ENCODE measurements at places on chromosomes 16 and 17.

DNA sequence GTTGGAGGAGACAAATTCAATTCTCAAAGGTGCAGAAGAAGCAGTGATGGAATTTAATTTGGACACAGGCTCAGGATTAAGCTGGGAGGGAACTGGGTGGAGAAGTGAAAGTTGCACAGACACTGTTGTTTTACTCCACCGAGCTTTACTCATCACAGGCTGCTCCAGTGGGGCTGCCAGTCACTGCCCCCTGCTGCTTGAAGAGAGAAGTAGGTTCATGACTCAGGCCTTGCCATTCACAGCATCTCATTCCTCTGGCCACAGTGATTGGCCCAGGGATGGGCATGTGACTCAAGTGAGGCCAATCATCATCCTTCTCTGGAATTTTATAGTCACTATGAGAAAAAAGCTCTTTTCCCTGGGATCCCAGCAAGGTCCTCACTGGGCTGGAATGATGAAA is 11.8 kb downstream of the GNAO1 start:
- DNase-seq: peak; percentile 32

- no peak for DNase-seq
Observed at GRCh38 chr17:74408815-74409214, 23.1 kb upstream of the GPRC5C start.

DNA sequence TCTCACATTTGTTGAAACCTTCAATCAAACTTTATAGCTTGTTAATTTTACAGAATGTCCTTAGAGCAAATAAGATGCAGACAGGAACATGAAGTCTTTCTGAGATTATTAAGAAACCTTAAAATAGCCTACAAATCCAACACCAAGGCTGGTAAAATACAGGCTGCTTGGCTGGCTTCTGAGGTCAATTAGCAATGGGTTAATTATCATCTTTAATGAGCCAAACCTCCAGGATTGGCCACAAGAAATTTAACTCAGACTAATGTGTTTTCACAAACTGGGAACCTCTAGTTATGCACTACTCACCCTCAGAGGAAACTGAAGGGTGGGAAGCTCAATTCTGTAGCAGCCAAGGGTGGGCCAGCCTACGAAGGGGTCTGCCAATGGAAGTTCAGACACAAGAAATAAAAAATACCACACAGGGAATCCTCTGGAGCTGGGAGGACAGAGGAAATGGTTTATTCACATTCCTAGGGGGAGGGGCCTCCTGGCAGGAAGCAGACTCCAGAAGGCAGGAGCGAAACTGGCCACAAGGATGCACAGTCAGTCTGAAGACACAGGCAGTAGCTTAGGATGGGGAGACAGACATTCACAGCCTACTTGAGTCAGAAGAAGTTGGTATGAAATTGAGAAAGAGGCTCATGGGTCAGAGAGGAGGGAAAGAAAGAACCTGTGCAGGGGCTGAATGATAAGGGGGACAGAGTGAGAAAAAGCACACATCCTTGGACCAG is 36.1 kb downstream of the HIC1 start:
- DNase-seq: no peak

GRCh38 chr16:3038256-3038655 is 1.5 kb upstream of the BICDL2 start:
- no peak for DNase-seq

GRCh38 chr17:1920948-1921351 is 91.1 kb downstream of the RPA1 start:
- no peak for DNase-seq

- DNase-seq: no peak
Observed at GRCh38 chr16:48444574-48444973, 59.4 kb upstream of the SIAH1 start.

DNA sequence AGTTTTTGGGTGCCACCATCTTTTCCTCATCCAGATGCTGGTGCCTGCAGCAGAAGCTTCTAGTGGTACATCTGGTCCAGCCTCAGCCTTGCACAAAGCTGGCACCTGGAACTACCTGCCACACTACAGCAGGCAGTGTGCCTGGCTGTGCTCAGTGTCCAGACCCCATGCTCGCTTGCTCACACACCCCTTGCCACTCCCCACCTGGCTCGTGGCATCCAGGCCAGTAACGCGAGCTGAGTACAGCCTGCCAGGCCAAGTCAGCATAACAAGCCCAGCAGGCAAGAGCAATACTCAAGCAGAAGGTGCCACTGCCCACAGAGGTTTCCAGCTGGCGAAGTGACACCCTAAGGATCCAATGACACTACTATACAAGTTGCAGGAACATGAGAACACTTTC is 29.7 kb upstream of the KIF2B start:
- DNase-seq: no peak

DNA sequence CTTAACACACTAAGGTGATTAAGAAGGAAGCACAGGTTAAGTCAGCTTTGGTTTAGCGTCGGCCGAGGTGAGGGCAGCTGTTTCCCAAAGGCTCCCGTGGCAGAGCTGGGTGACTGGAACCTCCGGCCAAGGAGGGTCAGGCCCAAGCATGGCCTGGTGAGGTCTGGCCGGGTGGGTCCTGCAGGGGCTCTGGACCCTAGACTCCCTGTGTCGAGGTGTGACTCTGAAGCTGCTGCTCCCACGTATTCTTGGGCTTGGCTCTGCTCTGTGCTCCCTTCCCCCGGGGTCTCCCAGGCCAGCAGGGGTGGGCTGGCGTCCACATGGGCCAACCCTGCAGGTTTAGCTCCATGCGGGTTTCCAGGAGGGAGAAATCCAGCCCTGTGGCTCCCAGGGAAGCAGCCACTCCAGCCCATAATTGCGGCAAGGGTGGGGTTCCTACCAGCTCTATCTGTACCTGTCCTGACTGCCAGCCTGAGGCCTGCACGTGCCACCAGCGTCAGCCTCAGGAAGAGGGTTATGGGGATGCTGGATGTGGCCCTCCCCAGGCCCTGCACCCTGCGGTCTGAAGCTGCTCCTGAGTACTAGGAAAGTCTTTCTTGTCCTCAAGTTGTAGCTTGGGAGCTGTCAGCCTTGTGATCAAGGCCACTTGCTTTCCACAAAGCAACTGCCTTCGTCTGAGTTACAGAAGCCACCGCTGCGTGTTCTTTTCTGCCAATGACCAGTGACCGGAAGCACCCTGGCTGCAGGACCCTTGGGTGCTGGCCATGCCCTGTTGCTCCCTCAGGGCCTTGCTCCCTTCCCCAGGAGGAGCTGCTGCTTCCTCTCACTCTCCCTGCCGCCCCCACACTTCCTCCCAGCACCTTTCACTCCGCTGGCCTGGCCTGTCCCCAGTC is 4.8 kb downstream of the CDK5R1 start:
- DNase-seq: no peak

DNA sequence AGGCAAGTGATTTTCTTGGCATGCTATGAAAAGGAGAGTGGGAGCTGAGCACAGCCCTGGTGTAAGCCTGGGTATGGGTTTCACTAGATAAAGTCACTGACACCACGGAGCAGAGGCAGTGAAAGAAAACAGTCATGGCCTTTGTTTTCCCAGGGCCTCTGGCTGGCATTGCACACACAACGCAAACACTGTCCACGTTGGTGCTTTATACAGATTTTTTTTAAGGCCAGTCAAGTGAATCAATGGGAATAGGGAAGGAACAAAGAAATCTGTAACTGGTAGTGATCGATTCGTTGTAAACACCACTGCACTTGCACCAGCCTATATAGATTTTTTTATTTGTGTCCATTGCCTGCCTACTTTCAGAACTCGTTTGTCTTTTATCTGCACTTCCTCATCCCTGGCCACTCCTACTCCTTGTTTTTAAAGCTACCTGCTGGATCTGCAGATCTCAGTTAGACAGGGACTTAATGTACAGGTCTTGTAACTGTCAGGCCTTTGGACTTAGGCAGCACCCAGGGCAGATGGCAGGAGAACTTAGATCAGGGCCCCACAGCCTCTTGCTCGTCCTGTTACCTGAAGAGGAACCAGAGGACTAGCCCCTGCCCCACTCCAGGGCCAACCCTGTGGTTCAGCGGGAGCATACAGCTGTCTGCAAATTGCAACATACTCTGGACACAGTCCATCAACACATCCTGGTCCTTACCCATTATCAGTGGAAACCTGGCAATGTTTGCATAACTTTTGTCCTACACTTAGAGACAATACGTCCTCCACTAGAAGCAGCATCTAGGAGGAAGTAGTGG is 10.6 kb upstream of the TMIGD1 start:
- DNase-seq: no peak

DNA sequence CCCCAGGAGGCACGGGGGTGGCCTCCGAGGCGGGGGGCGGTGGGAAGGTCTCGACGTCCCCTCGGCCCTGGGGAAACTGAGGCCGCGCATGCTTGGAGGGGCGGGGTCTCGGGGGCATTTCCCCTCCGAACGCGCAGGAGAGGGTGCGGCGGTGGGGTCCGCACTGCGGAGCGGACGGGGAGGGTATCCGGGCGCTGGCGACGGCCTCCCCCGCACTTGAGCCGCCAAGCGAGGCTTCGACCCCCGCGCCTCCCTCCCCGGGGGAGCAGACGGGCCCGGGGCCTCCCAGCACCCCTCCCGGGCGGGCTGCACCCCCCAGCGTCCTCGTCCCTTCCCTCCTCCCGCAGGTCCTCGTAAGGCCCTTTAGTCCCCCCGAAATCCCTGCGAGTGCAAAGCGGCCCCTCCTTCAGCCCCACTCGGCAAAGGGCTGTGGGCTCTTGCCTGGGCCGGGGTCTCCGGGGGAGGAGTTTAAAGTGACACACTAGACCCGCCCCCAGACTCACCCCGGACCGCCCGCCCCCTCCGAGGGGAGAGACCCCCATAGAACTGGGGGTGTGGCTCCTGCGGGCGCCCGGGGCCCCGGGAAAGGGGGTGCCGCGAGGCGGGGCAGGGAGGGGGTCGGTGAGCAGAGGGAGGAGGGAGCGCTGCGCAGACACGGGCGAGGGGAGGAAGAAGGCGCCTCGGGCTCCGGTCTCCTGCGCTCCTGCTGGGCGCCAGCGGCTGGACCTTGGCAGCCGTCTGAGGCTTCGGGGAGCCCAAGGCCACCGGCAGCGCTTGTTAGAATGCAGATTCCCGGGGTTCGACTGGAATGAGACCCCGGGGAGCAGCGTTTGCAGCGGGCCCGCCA is 632 bp downstream of the BAIAP3 start:
- no peak for DNase-seq

GRCh38 chr16:51508490-51509212 is 357.6 kb upstream of the SALL1 start:
- DNase-seq: no peak

- no peak for DNase-seq
Observed at GRCh38 chr17:7218166-7218565, 1.5 kb downstream of the DLG4 start.

- DNase-seq: no peak
Observed at GRCh38 chr17:31392856-31393748, 1.6 kb downstream of the RAB11FIP4 start.

- DNase-seq: no peak
Observed at GRCh38 chr16:89104303-89104702, 10.7 kb downstream of the ACSF3 start.

Measured in OCI-LY7 (cell line).